ENCODE measurements at places on chromosomes 4 and X.

DNA sequence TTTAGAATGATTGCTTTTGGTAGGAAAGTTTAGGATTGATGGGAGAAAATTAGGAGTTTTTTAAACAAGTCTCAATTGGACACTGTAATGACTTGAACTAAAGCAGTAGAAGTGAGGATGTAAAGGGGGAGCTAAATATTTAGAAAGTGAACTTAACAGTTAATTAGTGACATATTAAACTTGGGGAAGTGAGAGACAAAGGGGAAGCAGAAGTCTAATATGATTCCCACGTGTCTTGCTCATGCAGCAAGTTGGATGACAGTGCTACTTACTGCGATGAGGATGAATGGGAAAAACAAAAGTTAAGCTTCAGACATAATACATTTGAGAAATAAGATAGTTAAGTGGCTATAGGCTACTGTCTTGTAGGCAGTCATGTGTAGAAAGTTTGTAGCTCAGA lies 110.4 kb downstream of the RPA4 start:
- no peak for DNase-seq

GRCh38 chr4:6595897-6596537 lies 21.0 kb downstream of the MAN2B2 start:
- DNase-seq, result no peak

- no peak for DNase-seq
These were observed 404.6 kb downstream of the PRDM5 start for GRCh38 chr4:120517966-120518365.

DNA sequence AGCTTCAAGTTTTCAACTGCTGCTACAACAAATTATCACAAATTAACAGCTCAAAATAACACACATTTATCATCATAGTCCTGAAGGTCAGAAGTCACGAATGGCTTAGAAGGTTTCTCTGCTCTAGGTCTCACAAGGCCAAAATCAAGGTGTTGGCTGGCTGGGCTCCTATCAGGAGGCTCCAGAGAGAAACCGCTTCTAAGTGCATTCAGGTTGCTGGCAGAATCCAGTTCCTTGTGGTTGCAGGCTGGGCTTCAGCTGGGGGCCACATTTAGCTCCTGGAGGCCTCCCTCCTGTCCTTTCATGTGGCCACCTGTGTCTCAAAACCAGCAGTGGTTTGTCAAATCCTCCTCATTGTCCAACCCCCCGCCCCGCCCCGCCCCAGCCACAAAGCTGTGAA lies 15.4 kb downstream of the MRFAP1 start:
- DNase-seq, result no peak

DNA sequence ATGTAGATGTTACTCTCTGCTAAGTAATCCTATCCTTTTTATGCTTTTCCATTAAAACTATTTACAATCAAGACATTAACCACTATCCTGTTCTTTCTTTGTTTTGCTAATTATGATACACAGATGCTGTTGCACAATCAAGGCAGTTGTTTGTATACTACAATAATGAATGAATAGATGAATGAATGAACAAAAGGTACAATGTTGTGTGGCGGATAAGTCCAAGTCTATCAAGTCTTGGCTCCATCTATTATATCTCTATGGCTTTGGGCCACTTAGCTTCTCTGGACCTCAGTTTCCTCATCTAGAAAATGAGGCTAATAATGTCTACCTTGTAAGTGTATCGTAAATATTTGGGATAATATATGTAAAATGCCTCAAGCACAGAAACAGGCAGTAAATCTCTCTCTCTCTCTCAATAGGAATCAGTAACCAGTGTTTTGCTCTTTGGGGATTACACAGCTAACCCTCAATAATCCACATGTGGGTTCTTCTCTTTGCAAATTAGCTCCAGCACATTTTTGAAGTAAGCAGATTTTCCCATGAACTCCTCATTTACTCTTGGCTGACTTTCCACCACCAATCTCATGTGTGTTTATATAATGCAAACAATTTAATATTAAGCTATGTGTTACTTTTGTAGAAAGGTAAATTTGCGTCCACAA lies 27.8 kb upstream of the TSPAN5 start:
- DNase-seq, result no peak

DNA sequence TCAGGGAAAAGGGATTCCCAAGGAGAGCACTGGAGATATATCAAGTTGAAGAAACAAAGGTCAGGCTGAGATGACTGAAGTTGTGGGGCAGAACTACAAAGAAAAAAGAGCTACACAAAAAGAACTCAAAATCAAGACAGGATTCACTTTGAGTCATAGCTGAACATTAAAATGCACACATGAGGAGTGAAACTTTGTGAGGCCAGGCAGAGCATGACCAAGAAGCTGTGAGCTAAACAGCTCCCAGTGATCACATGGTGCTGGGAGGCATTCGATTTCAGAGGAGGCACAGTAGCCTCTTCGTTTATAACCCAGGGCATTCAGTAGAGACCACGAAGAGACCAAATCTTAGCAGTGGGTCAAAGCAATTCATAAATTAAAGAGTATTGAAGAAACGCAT lies 145.3 kb downstream of the ATRX start:
- no peak for DNase-seq

DNA sequence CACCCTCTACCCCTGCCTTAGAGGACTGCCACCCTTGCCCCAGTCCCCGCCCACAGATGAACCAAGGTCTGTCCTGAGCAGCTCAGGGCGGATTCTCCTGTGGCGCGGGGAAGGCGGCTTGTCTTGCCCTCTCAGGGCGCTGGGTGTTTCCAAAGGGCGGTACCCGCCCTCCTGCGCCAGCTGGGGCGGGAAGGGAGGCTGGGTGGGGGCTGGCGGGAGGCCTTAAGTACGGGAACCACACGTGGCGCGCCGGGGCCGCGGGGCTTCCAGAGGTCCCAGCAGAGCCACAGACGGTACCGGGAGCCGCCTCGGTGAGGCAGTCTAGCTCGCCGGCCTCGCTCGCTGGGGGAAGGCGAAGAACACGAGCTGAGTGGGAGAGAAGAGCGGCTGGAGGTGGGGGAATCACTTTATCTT lies 361.1 kb downstream of the MID1IP1 start:
- DNase-seq, result no peak

- DNase-seq, result no peak
These were observed 64.0 kb upstream of the NFKB1 start for GRCh38 chr4:102437111-102437510.

- DNase-seq, result no peak
These were observed 133.8 kb downstream of the AFF1 start for GRCh38 chr4:87068583-87069021.

DNA sequence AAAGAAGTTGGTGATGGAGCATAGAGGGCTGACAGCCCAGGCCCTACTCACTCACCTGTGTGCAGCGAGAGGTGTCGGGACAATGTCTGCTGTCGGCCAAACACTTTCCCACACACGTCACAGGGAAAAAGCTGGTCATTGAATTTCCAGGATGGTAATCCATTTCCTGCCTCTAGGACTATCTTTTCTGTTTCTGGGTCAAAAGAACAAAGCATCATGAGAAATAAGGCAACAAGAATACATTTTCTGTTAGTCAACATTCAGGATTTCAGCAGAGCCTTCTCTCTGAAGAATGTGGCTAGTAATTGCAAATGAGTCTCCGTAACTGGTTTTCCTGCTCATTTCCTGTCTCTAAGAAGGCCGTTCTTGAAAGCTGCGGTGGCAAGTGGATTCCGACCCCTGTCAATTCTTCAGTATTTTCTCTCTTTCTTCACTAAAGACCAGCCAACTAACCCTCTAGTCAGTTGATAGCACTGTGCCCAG lies 99.4 kb downstream of the C4orf51 start:
- DNase-seq, result no peak

DNA sequence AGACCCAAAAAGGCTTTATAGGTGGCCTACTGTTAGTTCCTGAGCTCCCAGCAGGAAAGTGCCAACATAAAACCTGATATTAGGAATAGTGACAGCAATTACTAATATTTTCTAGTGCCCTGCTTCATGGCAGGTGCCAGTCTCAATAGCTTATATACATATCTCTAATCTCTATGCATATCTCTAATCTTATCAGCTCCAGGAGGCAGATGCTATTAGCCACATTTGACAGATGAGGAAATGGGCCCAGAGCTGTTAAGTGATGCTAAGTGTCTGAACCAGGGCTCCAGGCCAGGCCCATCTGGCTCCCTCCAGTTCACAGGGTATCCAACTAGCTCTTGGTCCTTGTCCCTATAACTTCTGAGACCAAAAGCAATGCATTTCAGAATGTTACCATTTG lies 142.5 kb downstream of the CHIC2 start:
- DNase-seq, result no peak

DNA sequence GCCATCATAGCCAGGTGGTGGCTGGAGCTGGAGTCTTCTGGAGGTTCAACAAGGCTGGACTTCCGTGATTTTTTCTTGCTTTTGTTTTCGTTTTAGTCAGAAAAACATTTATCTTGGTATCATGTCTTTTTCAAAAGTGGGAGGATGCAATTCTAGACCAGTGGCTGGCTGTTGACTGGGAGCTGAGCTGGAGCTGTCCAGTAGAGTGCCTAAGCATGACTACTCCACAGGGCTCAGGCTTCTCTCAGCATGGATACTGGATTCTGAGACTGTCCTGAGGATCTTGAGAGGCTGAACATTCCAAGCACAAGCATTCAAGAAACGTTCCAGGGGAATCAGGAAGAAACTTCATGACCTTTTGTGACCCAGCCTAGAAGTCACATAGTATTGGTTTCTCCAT lies 598.1 kb downstream of the MID1IP1 start:
- no peak for DNase-seq

- no peak for DNase-seq
These were observed 210.4 kb downstream of the PALLD start for GRCh38 chr4:168707205-168707604.

- no peak for DNase-seq
These were observed 18.6 kb downstream of the TBCK start for GRCh38 chr4:106297245-106298035.

GRCh38 chrX:26925088-26925487 lies 538.1 kb downstream of the PPP4R3C start:
- DNase-seq, result no peak

- peak; percentile 2 for DNase-seq
These were observed 420.4 kb upstream of the CTSO start for GRCh38 chr4:156374069-156374468.

- DNase-seq, result no peak
These were observed 177.2 kb downstream of the TSPAN5 start for GRCh38 chr4:98481167-98481566.

DNA sequence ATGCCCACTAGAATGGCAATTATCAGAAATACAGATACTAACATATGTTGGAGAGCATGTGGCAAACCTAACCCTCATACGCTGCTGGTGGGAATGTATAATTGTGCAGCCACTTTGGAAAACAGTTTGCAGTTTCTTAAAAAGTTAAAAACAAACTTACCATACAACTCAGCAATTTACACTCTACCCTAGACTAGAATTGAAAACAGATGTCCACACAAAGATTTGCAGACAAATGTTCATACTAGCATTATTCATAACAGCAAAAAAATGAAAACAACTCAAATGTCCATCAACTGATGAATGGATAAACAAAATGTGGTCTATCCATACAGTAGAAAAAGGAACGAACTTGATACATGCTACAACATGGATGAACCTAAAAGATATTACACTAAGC lies 64.4 kb downstream of the SLC9A7 start:
- DNase-seq, result no peak

GRCh38 chrX:31294475-31294874 lies 222.6 kb upstream of the FTHL17 start:
- no peak for DNase-seq

- DNase-seq, result no peak
These were observed 110.5 kb upstream of the ENPP6 start for GRCh38 chr4:184328022-184328736.

DNA sequence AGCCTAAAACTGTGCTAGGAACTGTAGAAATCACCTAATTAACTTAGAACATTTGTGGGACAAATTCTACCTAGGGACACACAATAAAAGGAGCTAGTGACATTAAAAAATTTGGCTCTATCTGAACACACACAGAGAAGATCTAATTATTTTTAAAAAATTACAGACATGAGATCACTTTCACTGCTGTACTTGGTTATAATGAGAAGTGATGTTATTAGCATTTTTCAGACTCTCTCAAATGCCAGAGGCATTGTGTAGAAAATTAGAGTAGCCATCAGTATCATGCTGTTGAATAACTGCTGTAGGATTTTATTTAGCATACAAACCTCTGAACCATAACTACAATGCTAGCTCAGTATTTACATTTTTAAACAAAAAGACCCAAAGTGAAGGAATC lies 109.1 kb upstream of the ANK2 start:
- no peak for DNase-seq

DNA sequence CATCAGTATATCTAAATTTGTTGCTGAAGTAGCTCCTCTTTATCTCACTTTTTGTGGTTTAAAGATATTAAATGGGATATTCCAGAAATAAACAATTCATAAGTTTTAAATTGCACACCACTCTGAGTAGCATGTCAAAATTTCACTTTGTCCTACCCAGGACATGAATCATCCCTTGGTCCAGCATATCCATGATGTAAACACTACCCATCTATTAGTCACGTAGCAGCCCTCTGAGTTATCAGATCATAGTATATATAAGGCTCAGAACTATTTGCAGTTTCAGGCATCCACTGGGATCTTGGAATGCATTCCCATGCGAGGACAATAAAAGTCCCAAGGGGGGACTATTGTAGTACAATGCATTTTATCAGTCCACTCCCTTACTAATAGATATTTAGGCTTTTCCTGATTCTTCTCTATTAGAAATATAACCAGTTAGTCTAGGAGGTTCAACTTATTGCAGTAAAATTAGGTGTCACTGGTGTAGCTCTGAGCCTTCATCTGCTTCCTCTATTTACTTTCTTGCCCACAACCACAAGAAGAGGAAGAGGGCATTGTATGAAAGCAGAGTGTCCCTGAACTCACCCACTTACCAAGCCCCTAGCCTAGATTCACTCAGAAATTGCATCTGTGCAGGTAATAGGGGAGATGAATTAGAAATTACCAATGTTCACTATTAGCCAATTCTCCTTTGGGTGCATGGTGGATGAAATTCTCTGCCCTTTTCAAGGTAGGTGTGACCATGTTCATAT lies 409.8 kb upstream of the GALNT7 start:
- no peak for DNase-seq

DNA sequence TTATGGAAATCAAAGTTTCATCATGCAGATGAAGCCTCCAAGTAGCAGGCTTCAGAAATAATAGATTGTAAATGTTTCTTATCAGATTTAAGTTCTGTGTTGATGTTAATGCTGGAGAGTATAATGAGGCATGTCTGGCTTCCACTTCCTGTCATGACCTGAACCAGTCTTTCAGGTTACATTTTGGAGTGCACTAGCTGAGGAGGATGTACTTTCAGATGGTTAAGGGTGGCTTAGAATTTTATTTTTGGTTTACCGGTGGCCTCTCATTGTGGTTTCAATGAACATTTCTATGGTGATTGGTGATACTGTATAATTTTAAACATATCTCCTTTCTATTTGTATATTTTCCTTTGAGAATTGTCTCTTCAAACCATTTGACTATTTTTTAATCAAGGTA lies 890.4 kb downstream of the SH3BGRL start:
- DNase-seq, result no peak

DNA sequence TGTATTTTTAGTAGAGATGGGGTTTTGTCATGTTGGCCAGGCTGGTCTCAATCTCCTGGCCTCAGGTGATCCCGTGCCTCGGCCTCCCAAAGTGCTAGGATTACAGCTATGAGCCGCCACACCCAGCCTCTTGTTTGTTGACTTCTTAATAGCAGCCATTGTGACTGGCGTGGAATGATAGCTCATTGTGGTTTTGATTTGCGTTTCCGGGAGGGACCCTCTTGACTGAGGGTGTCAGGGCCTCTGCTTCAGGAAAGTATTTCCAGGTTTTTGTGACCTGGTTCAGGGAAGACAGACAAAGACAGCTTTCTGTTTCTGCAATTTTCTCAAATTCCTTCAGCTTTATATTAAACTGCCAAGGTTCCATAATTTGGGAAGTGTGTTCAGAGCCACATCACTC lies 15.1 kb downstream of the CSF2RA start:
- no peak for DNase-seq
